ENCODE measurements at places on chromosomes 5 and 9. TPM values are rescaled to one million over a fixed set of nuclear protein-coding genes. Genes with fewer than 3 reads are reported as not detected.

- no peak overlapping the region for H3K4me3 ChIP-seq
- peaks cover 6% of the 10 kb centered on the region for H3K27me3 ChIP-seq
- peaks cover 9% of the 10 kb centered on the region for H3K36me3 ChIP-seq
- H3K27ac ChIP-seq = no peak overlapping the region
Measured at GRCh38 chr9:72884508-72884907, 68.3 kb downstream of the ALDH1A1 start.

DNA sequence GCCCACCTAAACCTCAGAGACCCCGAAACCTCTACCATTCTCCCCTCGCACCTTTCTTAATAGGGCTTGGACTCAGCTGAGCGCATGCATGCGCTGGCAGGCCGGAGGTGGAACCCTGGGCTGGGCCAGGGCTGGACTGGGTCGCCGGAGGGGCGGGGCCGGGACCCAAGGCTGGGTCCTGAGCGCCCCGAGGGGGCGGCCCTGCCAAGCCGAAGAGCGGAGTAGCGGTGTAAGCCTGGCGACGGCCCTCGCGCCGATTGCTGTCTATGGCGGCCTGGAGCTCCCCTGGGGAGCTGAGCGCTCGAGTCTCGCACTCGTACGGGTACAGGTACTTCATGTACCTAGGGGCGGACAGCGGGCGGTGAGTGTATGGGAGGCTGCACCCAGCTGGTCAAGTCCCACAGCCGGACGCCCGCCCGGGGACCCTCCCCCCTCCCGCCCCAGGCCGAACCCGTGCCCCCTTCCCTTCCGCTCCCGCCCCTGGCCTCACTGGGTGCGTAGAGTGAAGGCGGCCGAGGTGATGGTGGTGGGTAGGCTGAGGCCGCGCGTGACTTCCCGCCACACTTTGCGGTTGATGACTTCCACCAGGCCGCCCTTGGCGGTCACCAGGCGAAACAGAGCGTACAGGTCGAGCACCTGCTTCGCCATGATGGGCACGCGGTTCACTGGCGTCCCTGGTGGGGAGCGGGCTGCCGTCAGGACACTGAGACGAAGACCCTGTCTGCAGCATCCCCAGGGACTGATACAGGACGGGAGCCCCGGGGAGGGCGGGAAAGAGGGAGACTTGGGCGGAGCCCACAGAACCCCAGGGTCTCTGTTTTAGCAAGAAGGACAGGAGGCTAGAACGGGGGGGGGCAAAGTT, 3.3 kb upstream of the DCTN3 start:
- H3K27me3 ChIP-seq = peaks cover 41% of the 10 kb centered on the region
- peaks cover 37% of the 10 kb centered on the region for H3K4me1 ChIP-seq
- no peak overlapping the region for H3K4me3 ChIP-seq
- no peak overlapping the region for H3K27ac ChIP-seq
- no peaks in the 10 kb centered on the region for H3K36me3 ChIP-seq

DNA sequence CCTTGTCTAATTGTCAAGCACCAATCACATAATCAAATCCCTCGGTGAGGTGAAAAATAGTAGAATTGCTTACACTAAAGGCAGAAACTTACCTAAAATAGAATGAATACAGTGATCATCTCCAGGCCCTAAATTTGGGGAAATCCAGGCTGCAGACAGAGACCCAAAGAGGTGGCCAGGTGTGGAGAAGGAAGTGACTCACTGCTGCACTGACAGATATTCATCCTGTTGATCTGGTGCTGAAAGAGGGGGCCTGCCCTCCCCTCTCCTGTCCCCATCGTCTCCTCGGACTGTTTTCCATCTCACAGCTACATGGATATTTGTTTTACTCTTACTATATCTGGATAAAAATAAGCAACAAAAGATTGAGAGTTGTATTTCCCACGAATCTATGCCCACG, 15.9 kb downstream of the OR2Y1 start:
- H3K4me3 ChIP-seq = no peak overlapping the region
- H3K4me1 ChIP-seq = no peaks in the 10 kb centered on the region
- no peak overlapping the region for H3K27ac ChIP-seq
- no peak for DNase-seq
- peaks cover 2% of the 10 kb centered on the region for H3K27me3 ChIP-seq

Gene SLC22A4
- total RNA-seq = 12.0 TPM

DNA sequence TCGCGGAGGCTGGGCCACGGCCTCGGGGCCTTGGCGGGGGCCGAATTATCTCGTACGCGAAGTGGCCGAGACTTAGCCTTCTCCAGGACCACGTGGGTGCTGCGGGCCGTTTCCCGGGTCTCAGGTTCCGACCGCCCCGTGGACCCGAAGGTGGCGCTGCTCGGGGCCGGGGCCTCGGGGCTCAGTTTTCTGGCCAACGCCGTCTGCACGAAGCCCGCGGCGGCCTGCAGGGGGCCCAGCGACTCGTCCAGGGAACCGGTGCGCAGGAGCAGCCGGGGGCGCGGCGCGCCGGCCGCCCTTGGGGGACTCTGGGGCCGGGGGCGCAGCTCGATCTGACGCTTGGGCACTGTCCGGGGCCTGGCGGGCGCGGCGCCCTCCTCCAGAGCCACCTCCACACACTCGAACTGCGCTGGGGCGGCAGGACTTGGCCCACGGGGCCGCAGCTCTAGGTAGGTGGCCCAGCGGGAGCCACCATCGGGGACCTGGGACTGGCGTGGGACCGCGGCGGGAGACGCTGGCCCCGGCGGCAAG, 716 bp downstream of the PROB1 start:
- H3K4me1 ChIP-seq = peaks cover 27% of the 10 kb centered on the region
- peaks cover 6% of the 10 kb centered on the region for H3K27me3 ChIP-seq
- peaks cover 7% of the 10 kb centered on the region for H3K36me3 ChIP-seq
- no peak overlapping the region for H3K27ac ChIP-seq

Gene PCDHGB5
- total RNA-seq = 14.6 TPM

Gene CMBL
- 39.0 TPM for total RNA-seq

Gene PIP5KL1
- 1.1 TPM for total RNA-seq

DNA sequence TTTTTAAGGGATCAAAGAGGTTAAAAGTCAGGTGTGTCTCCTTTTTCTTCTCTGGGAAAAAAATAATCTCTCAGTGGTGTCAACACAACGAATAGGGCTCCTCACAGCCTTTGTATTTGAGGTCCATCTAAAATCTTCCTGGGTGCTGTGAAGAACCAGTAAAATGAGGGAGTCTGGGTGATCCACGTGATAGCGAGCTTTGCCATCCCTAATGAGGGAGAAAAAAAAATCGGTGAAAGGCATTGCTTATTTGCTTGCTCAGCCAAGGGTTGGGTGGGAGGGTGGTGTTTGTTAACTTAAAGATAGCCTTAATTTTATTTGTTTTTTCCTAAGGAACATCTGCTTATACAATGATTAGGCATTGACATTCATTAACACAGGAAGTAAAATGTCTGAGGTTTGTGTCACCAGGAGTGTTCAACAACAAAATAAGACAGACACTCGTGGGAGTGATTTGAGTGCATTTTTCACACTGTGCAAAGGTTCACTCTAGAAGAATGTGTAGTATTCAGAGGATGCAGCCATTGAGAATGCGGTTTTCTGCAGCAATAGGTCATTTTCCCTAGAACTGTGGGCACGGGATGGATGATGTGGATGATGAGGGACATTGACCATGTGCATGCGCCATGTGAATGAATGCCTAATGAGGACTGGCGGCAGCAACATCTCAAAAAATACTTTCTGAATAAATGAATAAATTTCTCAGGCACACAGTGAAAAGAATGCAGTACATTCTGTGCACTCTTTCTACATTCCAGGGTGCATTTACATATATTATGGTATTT, 369.5 kb downstream of the NTRK2 start:
- H3K27ac ChIP-seq = no peak overlapping the region
- DNase-seq = no peak
- H3K27me3 ChIP-seq = no peaks in the 10 kb centered on the region
- H3K4me3 ChIP-seq = no peak overlapping the region
- H3K36me3 ChIP-seq = no peaks in the 10 kb centered on the region
- H3K4me1 ChIP-seq = no peaks in the 10 kb centered on the region

- no peak overlapping the region for H3K4me3 ChIP-seq
- no peak for DNase-seq
- no peak overlapping the region for H3K27ac ChIP-seq
- H3K27me3 ChIP-seq = peaks cover 5% of the 10 kb centered on the region
- H3K4me1 ChIP-seq = no peaks in the 10 kb centered on the region
Measured at GRCh38 chr9:71966601-71967000, 55.2 kb downstream of the C9orf85 start.

DNA sequence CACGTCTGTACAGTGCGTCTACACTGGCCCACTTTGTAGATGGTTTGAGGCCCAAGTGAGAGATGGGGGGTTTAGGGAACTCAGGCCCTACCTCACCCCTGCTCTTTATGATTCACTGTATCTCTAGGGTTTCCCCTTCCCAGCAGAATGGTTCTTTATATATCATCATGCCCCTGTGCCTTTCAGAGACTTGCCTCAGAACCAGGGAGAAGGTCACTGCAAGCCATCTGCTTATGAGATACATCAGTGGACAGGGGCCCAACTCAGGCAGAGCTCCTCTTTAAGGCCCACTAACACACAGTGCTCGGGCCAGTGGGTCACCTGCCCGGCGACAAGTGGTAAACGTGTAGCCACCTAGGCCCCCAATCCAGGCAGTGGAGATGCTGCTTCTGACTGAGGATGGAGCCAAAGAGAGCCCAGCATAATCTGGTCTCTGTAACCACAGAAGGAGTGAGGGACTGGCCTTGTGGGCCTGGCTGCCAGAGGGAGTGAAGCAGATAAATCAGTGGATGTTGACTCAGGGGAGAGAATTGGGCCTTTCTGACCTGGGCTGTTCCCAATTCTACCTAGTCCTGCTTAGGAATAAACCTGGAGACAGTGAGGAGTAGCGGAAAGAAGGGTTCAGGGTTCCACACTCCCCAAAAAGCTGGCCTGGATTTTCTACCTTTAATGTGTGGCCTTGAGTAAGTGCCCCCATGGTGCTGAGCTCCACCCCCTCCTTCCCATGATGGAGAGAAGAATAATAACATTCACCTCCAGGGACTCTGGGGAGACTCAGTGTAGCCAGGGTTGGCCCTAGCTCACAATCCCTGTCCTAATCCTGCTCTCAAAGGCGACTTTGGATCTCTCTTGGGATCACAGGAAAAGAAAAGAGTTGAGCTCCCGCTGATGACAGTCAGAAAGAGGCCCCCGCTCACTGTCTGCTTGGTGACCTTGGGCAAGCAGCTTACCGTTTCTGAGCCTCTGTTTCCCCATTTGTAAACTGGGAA, 2.8 kb upstream of the DUSP1 start:
- H3K4me3 ChIP-seq = peak overlapping the region; percentile 99
- no peak for DNase-seq
- H3K27ac ChIP-seq = peak overlapping the region; percentile 99
- H3K27me3 ChIP-seq = peaks cover 21% of the 10 kb centered on the region
- H3K36me3 ChIP-seq = peaks cover 16% of the 10 kb centered on the region
- H3K4me1 ChIP-seq = peaks cover 73% of the 10 kb centered on the region

- peaks cover 22% of the 10 kb centered on the region for H3K4me1 ChIP-seq
- peak overlapping the region; percentile 51 for H3K27ac ChIP-seq
Measured at GRCh38 chr9:130805510-130806326, 29.3 kb upstream of the ABL1 start.

Gene CER1
- not detected for total RNA-seq

All from HFFc6 (cell line).